Gastrocnemius medialis (tissue), 4 donors: ENCODE measurements at places on chromosomes 13 and 19. TPM values are rescaled to one million over a fixed set of nuclear protein-coding genes. Genes with fewer than 3 reads are reported as not detected.
A peak's percentile ranks its signal among the peaks of the same experiment; 100 is the strongest.

The TRAPPC2B gene
- total RNA-seq = 40.0 TPM

The SYDE1 gene
- total RNA-seq = 5.9 TPM

The PSG11 gene
- total RNA-seq = not detected

The CEACAM8 gene
- not detected for total RNA-seq

- no peak overlapping the region for H3K4me3 ChIP-seq
- no peaks in the 10 kb centered on the region for H3K27me3 ChIP-seq
- no peaks in the 10 kb centered on the region for H3K36me3 ChIP-seq
- no peak for DNase-seq
- no peak overlapping the region for H3K27ac ChIP-seq
Measured at GRCh38 chr13:101341464-101341863, 74.8 kb downstream of the NALCN start.

- peaks cover 11% of the 10 kb centered on the region for H3K4me1 ChIP-seq
- no peaks in the 10 kb centered on the region for H3K36me3 ChIP-seq
- no peaks in the 10 kb centered on the region for H3K27me3 ChIP-seq
- DNase-seq = no peak
- H3K27ac ChIP-seq = no peak overlapping the region
Measured at GRCh38 chr19:4347521-4347920, 4.2 kb downstream of the MPND start.

- peaks cover under 1% of the 10 kb centered on the region for H3K4me1 ChIP-seq
- no peak overlapping the region for H3K4me3 ChIP-seq
- H3K36me3 ChIP-seq = no peaks in the 10 kb centered on the region
- no peak for DNase-seq
Measured at GRCh38 chr19:32976223-32976805, 4.3 kb downstream of the FAAP24 start.

DNA sequence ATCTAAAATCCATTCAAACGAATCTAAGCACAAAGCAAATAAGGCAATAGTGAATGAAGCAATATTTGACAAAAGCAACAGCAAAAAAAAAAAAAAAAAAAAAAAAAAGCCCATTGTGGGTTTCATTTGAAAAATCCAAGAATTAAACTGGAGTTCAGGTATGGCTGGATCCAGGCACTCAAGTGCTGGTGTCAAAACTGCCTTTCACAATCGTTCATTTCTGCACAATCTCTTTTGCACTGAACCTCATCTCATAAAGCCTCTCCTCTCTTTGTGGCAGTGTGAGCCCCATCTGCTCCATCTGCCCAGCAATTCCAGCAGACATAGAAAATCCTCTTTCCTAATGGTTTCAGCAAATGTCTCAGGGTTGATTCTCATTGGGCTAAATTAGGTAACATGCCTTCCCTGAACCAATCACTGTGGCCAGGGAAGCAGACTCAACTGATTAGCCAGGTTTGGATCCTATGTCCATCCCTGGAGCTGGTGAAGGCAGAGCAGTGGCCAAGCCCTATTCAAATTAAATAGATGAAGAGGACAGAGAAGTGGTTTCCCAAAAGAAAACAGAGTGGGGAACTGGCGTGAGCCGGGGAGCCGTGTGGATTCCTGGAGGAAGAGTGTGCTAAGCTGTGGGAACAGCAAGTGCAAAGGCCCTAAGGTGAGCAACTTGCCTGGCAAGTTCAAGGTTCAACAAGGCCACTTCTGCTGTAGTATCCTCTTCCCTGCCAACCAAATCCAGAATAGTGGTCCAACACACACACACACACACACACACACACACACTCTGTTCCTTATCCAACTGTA lies 1.2 kb upstream of the HIF3A start:
- DNase-seq = no peak
- no peaks in the 10 kb centered on the region for H3K36me3 ChIP-seq
- H3K27me3 ChIP-seq = peaks cover 22% of the 10 kb centered on the region
- peaks cover 17% of the 10 kb centered on the region for H3K4me1 ChIP-seq

GRCh38 chr13:60062502-60062901 lies 101.2 kb downstream of the DIAPH3 start:
- H3K27me3 ChIP-seq = no peaks in the 10 kb centered on the region
- no peaks in the 10 kb centered on the region for H3K4me1 ChIP-seq
- DNase-seq = no peak
- H3K27ac ChIP-seq = no peak overlapping the region
- H3K4me3 ChIP-seq = no peak overlapping the region
- H3K36me3 ChIP-seq = no peaks in the 10 kb centered on the region

- no peak for DNase-seq
- H3K4me3 ChIP-seq = no peak overlapping the region
- H3K4me1 ChIP-seq = peaks cover 7% of the 10 kb centered on the region
- H3K27ac ChIP-seq = no peak overlapping the region
- no peaks in the 10 kb centered on the region for H3K36me3 ChIP-seq
Measured at GRCh38 chr19:30330266-30330665, 41.9 kb upstream of the ZNF536 start.

GRCh38 chr13:60572003-60572798 lies 175.2 kb downstream of the TDRD3 start:
- H3K27ac ChIP-seq = no peak overlapping the region
- H3K4me3 ChIP-seq = no peak overlapping the region
- H3K36me3 ChIP-seq = no peaks in the 10 kb centered on the region
- H3K4me1 ChIP-seq = no peaks in the 10 kb centered on the region
- DNase-seq = no peak

DNA sequence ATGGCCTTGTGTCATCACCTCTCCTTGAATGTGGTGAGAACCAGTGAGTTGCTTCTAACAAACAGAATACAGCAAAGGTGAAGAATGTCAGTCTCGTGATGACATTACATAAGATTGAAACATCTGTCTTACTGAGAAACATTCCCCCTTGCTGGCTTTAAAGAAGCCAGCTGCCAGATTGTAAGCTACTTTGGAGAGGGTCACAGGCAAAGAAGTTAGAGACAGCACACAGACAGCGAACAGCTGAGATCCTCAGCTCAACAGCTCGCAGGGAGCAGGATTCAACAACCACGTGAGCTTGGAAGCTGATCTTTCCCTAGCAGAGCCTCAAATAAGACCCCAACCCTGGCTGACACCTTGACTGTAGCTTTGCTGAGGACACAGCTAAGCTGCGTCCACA lies 367.9 kb downstream of the LIG4 start:
- no peak overlapping the region for H3K27ac ChIP-seq
- H3K27me3 ChIP-seq = no peaks in the 10 kb centered on the region
- DNase-seq = no peak
- H3K4me1 ChIP-seq = no peaks in the 10 kb centered on the region
- H3K4me3 ChIP-seq = no peak overlapping the region
- H3K36me3 ChIP-seq = no peaks in the 10 kb centered on the region

- no peak overlapping the region for H3K4me3 ChIP-seq
- no peaks in the 10 kb centered on the region for H3K27me3 ChIP-seq
- H3K36me3 ChIP-seq = no peaks in the 10 kb centered on the region
- no peak for DNase-seq
- H3K27ac ChIP-seq = peak overlapping the region; percentile 39
Measured at GRCh38 chr19:8355631-8356402, 8.1 kb upstream of the ANGPTL4 start.

DNA sequence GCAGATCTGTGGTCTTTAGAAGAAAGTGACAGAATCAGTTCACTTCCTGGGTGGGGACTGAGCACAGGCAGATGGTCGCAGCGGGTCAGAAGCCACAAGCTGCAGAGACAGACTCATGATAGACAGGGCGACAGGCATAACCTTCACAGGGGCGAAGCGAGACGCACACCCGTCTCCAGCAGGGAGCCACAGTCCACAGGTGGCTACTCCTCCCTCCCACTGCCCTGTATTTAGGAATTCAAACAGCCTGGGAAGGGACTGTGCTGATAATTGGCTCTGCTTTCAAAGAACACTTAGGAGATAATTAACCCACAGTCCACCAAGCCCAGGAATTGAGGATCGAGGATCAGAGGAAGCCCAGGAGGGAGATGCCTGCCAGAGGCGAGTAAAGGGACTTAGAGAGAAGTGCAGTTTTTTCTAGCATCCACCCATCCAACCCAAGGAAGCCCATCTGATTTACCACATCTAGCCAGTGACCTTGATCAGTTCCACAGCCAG lies 23.2 kb downstream of the RFX2 start:
- H3K27ac ChIP-seq = peak overlapping the region; percentile 57
- H3K4me1 ChIP-seq = peaks cover 4% of the 10 kb centered on the region

GRCh38 chr19:54660964-54661363 lies 1.8 kb upstream of the LILRB4 start:
- DNase-seq = no peak
- no peak overlapping the region for H3K4me3 ChIP-seq
- H3K36me3 ChIP-seq = no peaks in the 10 kb centered on the region
- no peaks in the 10 kb centered on the region for H3K4me1 ChIP-seq
- H3K27me3 ChIP-seq = no peaks in the 10 kb centered on the region
